ENCODE measurements at places on chromosomes 2 and 18.

DNA sequence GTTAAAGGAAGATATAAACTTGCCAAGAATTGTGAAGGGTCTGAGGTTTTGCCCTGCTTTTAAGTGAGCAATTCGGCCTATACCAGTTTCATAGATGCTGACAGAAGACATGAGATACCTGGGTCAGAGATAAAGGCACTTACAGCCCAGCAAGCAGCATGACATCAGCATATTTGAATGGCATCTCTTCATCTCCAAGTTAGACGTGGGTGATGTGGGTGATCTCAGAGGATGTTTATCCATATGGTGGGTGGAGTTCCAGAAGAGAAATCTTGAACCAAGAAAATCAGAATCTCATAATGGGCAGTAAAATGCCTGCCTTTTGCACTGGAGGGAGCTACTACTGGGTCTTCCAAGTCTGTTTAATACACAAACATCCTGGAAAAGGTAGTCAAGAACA, 44.7 kb downstream of the GYPC start:
- DNase-seq, result no peak

DNA sequence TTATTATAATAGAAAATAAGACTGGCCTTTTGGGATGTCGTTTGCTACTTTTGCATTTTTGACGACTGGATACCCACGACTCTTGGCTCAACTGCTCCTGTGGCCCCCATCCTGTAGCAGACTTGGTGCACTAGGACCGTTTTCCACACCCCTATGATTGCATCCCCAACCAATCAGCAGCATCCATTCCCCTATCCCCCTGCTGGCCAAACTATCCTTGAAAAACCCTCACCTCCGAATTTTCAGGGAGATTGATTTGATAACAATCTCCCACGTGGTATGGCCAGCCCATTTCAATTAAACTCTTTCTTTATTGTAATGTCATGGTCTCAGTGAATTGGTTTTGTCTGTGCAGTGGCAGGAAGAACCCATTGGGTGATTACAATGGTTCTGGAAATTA, 37.9 kb upstream of the TTR start:
- peak; percentile 11 for DNase-seq

DNA sequence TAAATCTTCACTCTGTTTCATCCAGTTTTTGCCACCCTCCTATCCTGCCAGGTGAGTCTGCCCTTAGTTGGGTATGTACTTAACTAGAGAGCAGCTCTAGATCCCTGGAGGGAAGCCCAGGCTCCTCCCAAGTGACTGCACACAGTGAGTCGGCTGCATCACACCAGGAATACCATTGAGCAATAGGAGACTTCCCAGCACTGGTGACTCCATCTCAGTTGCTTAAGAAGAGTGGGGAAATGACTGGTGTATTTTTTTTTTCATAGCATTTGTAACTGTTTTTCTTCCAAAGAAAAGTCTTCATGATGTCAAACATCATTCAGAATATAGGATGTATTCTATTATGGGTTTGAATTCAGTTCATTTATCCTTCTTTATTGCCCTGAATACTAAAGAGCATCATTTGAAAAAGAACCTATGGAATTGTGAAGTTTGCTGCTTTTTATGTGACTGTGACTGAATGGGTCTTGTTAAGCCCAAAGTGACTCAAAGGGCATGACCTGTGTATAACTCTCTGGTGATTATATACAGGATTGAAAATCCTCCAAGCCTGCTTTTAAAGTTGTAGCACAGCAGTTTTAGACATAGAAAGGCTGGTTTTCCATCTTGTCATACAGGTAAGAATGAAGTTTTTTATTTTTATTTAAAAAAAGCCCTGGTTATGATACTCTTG, 84.3 kb downstream of the MAP3K20 start:
- DNase-seq, result no peak

GRCh38 chr2:158795195-158795924, at the start of gene DAPL1:
DAPL1 (plus strand) TSS chr2:158795317; CDS start chr2:158795373, 56 bp downstream.
- peak; percentile 16 for DNase-seq

DNA sequence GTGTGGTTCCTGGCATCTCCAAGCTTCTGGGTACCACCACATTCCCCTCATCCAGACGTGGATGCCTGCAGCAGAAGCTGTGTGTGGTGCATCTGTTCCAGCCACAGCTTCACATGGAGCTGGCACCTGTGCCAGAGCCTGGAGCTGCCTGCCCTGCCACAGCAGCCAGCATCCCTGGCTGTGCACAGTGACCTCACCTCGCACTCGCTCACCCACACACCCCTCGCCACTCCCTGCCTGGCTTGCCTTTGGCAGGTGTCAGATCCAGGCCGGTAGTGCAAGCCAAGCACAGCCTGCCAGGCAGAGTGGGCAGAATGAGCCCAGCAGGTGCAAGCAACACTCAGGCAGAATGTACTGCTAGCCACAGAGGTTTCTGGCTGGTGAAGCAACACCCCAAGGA, 59.9 kb upstream of the DYNC1I2 start:
- DNase-seq, result no peak

GRCh38 chr2:154120706-154121105, 249.0 kb downstream of the GALNT13 start:
- DNase-seq, result no peak

DNA sequence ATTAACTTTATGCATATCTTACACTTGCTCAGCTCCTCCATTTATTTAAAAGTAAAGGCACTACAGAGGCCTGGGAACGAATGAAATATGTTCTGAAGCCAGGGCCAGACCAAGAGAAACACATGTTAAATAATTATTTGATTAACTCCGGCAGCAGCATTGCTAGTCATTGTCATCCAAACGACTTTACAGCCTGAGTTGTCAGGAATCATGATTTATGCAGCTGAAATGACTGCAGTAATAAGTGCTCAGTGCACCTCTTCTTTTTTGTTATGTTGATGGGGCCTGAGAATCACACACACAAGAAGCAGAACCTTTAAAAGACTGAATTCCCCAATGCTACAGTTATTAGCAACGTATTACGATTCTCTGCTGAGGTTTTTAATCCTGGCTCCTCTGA, 58.9 kb downstream of the EPHA4 start:
- no peak for DNase-seq

- no peak for DNase-seq
Observed at GRCh38 chr2:154978710-154979109, 280.2 kb downstream of the KCNJ3 start.

- no peak for DNase-seq
Observed at GRCh38 chr2:64932371-64933216, 56.6 kb upstream of the SLC1A4 start.

- no peak for DNase-seq
Observed at GRCh38 chr2:236939721-236940231, 145.9 kb upstream of the COPS8 start.

DNA sequence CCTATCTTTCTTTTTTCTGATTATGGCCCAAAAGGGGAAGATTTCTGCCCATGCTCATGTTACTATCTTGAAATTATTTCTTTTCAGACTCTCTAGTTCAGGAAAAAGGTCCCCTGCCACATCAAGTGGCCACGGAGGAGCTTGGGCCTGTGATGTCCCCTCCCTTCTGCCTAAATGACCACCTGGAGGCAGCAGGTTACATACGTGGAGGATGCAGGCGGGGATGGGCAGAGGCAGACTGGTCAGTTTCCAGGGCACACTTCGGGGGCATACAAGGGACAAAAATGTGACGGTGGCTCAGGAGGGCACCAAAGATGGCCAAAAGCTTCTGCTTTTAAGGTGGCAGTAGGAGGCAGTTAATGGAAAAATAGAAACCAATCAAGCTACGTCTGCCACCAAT, 30.7 kb upstream of the STEAP3 start:
- DNase-seq, result no peak
